ENCODE measurements at places on chromosomes 11 and 22. TPM values are rescaled to one million over a fixed set of nuclear protein-coding genes. Genes with fewer than 3 reads are reported as not detected.

DNA sequence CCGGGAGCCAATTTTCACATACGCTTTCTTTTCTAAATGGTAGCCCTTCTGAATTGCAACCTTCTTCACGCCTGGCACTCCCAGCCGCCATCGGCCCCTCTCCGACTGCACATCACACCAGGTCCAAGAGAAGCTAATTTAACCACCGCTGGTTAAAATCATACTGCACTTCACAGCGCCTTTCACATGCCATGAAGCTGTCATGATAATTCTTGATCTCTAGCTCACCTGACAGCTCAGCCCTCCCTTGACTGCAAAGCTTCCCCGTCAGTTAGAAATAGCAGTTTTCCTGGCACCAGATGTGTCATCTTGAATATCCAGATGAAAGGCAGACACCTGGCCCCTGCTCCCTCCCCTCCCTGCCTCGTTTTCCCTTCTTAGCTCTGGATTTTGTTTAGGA, 101.4 kb downstream of the ARL14EP start:
- H3K27me3 ChIP-seq = no peaks in the 10 kb centered on the region
- H3K4me3 ChIP-seq = no peak overlapping the region
- no peaks in the 10 kb centered on the region for H3K36me3 ChIP-seq
- H3K4me1 ChIP-seq = no peaks in the 10 kb centered on the region
- no peak for DNase-seq
- H3K27ac ChIP-seq = no peak overlapping the region

Gene OR10A2
- total RNA-seq = not detected

- DNase-seq = no peak
- no peak overlapping the region for H3K4me3 ChIP-seq
Observed at GRCh38 chr11:24056051-24056450, 440.8 kb upstream of the LUZP2 start.

DNA sequence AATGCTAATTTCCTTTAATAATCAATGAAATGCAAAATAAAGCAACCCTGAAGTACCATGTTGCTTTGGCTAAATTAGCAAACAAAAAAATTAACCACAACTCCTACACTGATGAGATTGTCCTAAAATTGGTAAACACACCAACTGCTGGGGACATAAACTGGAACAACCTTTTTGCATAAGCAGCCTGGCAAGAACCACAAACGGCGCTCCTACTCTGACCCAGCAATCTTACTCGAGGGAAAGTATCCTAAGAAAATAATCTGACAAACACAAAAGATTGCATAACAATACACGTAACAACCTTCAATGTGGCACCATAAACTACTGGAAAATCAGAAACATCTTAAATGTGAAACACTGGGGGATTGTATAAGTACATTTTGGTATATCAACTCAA, 189.8 kb upstream of the PITPNB start:
- no peaks in the 10 kb centered on the region for H3K36me3 ChIP-seq
- no peak overlapping the region for H3K27ac ChIP-seq
- DNase-seq = no peak
- no peaks in the 10 kb centered on the region for H3K4me1 ChIP-seq

DNA sequence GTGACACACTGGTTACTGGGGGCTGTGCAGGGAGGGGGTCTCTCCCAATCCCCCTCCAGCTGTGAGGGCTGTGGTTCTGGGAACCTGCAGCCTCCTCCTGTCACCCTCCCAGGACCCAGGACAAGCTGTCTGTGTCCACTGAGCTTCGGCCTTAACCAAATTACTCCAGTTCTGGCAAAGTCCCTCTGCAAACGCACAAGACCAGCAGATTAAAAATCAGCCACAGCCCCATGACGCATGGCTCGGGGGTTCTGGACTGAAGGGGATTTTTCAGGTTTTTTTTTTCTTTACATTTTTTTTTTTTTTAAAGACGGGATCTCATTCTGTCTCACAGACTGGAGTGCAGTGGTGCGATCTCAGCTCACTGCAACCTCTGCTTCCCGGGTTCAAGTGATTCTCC, 32.2 kb upstream of the A4GALT start:
- no peak overlapping the region for H3K27ac ChIP-seq
- H3K4me1 ChIP-seq = no peaks in the 10 kb centered on the region
- H3K27me3 ChIP-seq = peaks cover 2% of the 10 kb centered on the region
- no peak overlapping the region for H3K4me3 ChIP-seq

Gene FAM227A
- total RNA-seq = 0.71 TPM
